ENCODE measurements at places on chromosomes 5 and 9.

DNA sequence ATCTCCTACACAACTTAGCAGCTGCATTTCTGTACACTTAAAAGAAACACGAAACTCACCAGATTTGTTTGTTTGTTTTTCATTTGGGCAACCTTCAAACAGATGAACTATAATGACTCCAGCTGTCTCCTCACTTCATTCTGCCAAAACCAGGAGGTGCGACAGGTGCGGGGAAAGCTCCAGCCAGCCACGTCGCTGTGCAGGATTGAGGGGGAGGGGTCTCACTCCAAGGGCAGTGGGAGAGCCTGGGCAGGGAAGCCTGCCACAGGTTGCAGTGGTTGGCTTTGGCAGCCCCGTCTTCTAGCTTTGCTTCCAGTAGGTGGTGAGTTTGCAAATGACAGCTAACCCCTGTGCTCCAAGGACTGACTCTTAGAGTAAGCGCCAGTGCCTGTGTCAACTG, 215.8 kb downstream of the CEMIP2 start:
- DNase-seq, result no peak

DNA sequence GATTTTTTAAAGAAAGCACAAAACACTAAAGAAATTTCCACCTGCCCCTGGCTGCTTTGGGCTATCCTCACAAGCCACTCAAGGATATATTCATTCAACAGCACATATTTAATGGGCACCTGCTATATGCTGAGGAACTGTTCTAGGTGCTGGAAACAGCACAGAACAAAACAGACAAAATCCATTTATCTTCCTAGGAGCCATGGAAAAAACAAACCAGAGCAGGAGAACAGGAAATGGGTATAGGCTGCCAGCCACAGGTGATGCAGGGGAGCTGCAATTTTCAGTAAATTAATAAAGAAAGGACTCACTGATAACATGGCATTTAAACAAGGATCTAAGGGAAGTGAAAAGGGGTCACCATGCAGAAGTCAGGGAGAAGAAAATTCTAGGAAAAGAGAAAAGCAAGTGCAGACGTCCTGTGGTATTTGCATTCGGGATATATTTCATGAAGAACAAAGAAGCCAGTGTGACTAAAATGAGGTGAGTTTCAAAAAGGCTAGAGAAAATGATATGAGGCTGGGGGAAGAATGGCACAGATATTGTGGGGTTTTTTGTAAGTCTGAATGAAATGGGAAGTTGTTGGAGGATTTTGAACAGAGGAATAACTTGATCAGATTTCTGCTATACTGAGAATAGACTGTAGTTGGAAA, 152.2 kb downstream of the ADAMTSL1 start:
- DNase-seq, result no peak

GRCh38 chr5:134189031-134189430, 12.3 kb upstream of the SKP1 start:
- no peak for DNase-seq

GRCh38 chr9:91075279-91075678, 273.7 kb downstream of the SYK start:
- DNase-seq, result no peak

- no peak for DNase-seq
These were observed 835 bp downstream of the SRA1 start for GRCh38 chr5:140556438-140556837.

DNA sequence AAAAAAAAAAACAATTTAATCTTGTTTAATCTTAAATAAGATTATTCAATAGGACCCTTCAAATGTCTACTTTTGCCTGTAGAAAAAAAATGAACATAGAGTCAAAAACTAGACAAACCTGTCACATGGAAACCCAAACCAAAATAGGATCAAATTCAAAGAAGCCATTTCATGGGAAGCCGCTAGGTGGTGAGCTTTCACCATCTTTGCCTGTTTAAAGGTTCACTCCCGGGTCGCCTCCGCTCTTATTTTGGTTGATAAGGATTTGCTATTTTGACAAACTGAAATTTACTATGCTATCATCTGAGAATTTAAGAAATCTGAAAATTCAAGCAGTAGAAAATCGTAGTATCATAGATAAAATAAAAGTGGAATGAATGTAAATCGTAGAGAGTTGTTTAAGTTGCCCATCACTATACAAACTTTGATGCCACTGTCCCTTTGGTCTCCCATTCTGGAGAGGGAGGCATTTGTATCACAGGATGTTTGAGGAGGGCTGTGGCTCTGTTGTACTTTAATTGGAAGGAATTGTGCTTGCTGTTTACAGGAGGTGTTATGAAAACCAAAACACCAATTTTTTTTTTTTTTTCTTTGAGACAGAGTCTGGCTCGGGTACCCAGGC, 43.5 kb upstream of the DNAH5 start:
- no peak for DNase-seq

- no peak for DNase-seq
These were observed 205.7 kb downstream of the CDK5RAP2 start for GRCh38 chr9:120374239-120374638.

DNA sequence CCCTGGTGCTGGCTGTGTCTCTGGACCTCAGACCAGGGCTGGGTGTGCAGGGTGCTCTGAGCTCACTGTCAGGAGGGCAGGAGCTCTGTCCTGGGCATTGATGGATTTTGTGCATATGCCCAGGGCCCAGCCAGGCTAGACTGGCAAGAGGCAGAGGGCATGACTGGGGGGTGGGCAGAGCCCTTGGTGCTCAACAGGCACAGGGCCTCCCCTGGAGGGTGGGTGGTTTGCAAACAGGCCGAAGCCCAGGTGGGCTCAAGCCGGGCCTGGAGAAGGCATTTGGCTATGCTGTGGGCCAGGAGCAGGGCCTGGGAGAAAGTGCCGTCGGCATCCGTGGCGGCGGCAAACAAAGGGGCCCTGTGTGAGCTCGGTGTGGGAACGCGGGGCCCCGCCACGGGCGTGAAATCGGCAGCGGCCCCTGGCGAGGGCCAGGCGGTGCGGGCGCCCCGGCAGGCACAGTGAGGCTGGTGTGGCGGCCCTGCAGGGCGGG, 1.9 kb upstream of the NRARP start:
- no peak for DNase-seq

DNA sequence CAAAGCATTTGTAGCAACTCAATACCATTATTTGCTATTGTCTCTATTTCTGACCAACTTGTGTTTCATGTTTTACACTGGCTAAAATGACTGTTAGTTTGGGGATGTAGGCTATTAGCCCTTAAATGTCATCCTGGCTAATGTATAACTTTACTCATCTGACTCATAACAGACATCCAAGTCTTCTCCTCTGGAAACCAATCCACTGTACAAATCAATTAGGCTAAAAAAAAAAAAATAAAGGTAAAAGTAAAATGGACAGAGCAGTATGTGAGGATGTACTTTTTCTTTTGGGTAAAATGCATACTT, 20.6 kb downstream of the MEGF9 start:
- DNase-seq, result no peak

DNA sequence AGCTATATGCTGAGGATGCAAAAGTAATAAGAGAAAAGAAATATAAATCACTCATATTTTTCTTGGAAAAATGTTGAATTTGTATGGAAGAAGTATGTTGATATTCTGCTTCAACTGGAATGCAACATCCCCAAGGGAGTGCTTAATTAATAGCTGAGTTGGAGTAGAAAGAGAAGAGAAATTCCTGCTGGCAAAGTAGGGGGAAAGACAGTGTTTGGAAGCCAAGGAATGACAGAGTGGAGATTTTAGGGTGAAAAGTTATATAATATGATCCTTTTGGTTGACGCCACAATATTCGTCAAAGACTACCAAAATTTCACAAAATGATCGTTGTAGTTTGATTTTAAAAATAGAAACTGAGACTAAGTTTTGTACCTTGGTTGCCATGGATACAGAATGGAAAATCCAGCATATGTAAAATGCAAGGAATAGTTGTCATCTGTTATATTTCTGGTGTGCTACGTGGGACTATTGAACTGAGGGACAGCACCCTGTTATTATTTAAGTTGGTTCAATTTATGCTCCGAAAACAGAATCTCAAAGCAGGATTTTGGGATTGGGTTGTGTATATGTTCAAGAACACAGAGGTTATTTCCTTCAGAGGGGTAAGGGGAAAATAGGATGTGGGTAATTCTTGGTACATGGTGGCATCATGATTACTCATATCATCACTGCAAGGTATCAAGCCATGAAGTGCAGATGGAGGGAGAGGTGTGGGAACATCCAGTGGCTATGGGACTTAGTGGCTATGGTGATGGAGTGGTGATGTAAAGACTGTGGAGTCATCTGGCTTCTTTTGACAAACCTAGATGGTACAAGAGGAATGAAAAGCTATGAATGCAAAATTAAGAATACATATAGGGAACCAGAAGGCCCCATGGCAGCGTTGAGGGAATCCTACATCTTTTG, 61.0 kb downstream of the SUB1 start:
- DNase-seq, result no peak

GRCh38 chr5:179762781-179763176, 30.2 kb downstream of the MAML1 start:
- no peak for DNase-seq

DNA sequence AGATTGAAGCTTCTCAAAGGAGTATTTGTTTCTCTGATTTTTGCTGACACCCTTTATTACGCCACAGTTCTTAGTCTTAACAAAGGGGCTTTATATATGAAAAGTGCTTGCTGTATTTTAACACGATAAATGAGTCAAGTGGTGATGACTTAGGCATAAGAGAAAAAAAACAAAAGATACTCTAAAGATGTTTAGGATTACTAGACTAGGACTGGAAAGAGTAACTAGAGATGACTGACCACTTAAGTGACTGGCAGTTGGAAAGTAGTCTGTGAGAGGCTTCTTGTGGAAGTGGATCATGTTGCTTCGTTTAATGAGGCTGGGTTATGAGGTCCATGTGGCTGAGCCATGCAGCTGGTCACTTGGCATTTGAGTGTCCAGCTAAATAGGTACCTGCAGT, 69.4 kb upstream of the ACTBL2 start:
- no peak for DNase-seq

GRCh38 chr9:91714020-91714806, 235.8 kb downstream of the ROR2 start:
- DNase-seq, result no peak

GRCh38 chr9:116737152-116737546, 50.0 kb downstream of the TRIM32 start:
- peak; percentile 23 for DNase-seq

GRCh38 chr5:119367502-119368237, 11.9 kb downstream of the TNFAIP8 start:
- no peak for DNase-seq

DNA sequence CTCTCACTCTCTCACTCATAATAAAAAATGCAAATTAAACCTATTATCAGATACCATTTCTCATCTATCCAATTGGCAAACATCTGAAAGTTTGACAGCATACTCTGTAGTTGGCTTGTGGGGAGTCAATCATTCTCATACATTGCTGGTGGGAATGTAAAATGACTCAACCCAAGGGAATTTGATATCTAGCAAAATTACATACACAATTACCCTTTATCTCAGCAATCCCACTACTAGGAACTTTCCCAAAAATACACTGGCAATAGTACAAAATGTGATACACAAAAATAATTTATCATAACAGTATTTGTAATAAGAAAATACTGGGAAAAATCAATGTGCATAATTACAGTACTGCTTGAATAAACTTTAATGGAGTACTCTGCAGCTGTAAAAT, 731.3 kb downstream of the DTWD2 start:
- no peak for DNase-seq

DNA sequence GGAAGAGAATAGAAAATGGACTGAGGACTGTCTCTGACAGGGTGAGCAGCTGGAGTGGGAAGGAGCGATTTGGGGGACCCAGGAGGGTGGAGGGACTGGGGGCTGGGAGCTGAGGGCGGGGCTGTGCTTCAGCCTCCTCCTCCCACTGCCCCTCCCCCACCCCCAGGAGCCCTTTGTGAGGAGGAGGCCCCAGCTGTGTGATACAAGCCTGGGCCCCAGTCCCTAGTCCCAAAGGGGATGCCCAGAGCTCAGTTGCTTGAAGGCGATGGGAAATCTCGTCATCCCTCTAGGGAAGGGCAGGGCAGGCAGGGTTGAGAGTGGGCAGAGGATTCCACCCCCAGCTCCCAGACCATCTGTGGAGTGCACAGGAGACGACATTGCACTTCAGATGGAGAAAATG, at the start of gene SPATA31E1:
TSS of gene SPATA31E1 (plus strand) at position 251 of the 400 bp plus-strand sequence. CDS start at position 266, 15 bp downstream.
- no peak for DNase-seq

GRCh38 chr5:138824516-138824915, 50.6 kb downstream of the LRRTM2 start:
- no peak for DNase-seq

- DNase-seq, result no peak
These were observed 1.4 kb downstream of the FAM193B start for GRCh38 chr5:177552839-177553455.

All from activated T-cell treated with anti-CD3 and anti-CD28 coated beads for 1 hour (primary cell).